ENCODE measurements at places on chromosomes 16 and 17.

- no peak for DNase-seq
Observed at GRCh38 chr17:58660621-58661020, 31.2 kb downstream of the TEX14 start.

DNA sequence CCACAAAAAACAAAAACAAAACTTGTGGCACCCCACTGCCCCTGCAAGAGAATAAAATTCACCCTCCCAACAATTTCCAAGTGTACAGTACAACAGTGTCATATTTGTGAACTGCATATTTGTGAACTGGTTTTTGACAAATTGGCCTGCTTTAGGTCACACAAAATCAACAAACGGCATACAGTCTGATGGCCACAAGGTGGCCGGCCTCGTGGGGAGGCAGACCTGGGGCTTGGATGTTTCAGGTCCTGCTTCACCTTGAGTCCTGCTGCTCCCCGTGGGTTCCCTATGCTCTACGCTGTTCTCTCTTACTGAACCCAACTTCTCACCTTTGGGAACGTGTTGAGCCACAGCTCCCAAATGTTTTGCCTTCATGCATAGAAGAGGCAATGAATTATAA, 102.2 kb downstream of the CDK5R1 start:
- DNase-seq = no peak

DNA sequence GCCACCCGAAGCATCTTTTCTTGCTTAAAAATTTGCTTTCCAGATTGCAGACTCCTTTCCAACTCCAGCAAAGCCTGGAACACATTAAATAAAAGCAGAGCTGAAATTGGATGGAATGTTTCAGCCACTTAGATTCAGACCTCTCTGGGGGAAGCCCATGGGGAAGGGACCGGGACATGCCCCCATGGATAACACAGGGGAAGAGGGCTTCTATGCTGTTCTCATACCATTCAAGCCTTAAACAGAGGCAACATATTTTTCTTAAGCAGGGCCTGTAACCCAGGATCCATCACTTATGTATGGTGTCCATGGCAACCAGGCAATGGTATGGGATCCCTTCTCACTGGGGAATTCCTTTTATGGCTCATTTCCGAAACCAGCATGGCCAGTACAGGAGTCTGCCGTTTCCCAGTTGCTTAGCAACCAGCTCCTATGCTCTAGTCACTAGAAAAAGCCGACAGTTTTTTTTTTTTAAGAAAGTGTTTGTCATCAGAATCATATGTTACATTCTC, 62.0 kb upstream of the MARCHF10 start:
- DNase-seq = no peak

- DNase-seq = no peak
Observed at GRCh38 chr17:78879635-78880186, 23.3 kb downstream of the CEP295NL start.

- no peak for DNase-seq
Observed at GRCh38 chr16:65016754-65017153, 105.1 kb downstream of the CDH11 start.
